ENCODE measurements at places on chromosomes 7 and 10.

DNA sequence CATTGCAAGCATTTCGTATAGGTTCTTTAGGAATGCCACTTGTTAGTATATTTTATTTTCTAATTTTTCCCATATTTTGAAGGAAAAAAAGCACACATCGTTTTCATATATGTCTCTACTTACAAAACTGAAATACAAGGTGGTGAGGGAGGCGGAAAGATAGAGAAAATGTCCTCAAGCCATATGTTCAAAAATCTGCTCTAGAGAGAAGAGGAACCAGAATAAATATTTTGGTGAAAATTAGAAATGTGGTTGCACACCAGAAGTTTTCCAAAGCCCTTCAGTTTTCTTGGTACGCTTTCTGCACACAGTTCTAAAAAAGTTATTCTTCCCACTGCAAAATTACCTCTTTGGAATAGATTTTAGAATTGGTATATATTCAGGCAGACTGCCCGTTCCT is 107.4 kb upstream of the RHOBTB1 start:
- DNase-seq, result no peak

DNA sequence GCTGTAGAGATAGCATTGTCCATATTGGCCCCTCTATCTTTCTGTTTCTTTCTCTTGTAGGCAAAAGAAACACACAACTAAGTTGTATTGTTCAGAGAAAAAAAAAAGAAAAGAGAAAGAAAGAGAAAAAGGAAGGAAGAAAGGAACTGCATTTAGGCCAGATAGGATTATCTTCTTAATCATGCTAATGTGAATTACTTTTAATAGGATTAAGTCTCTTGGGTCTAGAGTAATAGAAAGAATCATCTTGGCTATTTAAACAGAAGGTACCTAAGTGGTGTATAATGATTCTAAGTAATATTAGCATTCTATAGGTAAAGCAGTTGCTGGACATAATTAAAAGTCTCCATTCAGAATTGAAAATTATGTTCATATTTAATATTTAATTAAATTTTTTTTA is 42.2 kb downstream of the GPR85 start:
- no peak for DNase-seq

GRCh38 chr10:110212119-110213006 is 5.0 kb downstream of the MXI1 start:
- DNase-seq, result no peak

DNA sequence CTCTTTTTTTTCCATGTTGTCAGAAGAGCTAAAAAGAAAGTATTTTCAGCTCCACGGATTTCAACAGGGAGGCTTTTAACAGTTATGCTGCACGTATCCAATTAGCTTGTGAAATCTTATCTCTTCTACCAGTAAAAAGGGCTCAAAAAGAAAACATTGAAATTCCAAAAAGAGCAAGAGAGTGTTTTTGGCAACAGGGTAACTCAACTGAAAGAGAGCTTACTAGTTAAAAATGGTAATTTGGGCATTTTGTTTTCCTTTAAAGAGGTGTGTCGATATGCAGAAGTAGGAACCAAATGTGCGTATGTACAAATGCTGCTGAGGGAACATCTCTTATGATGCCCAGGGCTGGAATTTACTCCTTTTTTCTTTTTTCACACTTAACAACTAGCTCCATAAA is 292.8 kb downstream of the PRKG1 start:
- DNase-seq, result no peak

DNA sequence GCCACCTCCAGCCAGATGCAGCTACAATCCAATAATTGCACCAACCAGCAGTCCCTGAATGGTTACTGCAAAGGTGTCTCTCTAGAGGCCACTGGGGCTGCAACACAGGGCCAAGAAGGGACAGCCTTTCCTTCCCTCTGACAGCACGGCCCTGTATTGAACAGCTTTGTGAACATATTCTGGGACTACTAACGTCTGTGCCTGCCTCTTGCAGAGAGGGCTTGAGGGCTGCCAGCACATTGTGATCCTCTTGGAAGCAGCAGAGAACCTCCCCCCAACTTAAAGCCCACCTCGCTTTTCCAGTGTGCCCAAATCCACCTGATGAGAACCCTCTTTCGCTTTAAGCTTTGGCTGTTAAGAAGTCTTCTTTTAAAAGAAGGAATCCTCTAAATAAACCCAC is 415.9 kb downstream of the RPS24 start:
- DNase-seq, result no peak

- DNase-seq, result no peak
These were observed 138.7 kb downstream of the AKR1D1 start for GRCh38 chr7:138214926-138215325.

GRCh38 chr10:44824607-44825006 is 86.5 kb upstream of the TMEM72 start:
- no peak for DNase-seq

GRCh38 chr10:126924180-126924914 is 19.1 kb downstream of the DOCK1 start:
- DNase-seq, result no peak

GRCh38 chr7:116329686-116330503 is 119.6 kb downstream of the TES start:
- no peak for DNase-seq

DNA sequence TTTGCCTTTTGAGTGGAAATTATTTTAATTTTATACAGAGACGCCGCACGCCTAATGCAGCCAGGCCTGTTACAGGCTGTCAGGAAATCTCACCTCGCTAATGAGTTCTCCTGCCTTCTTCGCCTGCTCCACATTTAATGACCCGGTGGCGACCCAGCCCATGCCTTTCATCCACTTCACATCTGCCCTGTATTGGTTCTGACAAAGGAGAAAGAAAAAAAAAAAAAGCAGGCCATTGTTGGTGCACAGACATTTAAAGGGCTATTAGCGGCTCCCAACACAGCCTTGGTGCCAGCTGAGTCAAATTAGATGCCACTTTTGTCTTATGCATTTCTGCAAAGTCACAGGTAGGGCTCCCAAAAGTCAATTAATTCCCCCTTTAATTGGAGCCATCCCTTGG is 43.3 kb downstream of the NRAP start:
- no peak for DNase-seq

DNA sequence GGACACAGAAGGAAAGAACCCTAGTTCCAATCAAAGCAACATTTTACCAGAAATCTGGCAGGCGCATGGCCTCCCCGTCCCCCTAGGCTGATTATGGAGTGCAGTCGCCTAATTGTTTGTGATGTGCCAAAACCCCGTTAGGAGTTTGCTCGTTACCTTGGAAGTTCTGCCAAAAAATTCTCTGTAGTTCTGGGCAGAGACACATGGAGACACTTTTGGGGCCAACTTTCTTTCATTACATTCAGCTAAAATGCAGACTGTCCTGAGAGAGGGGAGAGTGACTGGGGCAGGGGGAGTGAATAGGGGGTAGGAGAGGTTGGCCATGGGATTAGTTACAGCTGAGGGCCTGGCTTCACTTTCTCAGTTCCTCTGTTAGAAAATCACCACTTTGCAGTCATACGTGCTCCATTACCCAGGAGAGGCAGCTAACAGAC is 158.0 kb upstream of the NPVF start:
- no peak for DNase-seq

GRCh38 chr7:146865696-146866095 is 749.1 kb downstream of the CNTNAP2 start:
- no peak for DNase-seq

DNA sequence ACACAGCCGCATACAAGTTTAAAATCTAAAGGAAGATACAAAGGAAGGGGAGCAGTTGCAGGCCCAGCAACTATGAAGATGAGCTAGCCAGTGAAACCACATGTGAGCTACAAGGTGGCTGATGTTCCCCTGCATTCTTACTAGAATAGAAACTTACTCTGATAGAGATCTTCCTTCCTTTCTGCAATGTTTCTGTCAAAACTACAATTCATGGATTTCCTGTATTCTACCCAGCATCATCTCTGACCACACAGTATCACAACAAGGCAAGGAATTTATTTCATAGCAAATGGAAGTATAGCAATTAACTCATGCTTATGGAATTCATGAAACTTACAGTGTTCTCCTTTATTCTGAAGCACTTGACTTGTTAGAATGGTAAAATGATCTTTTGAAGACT is 68.7 kb upstream of the AASS start:
- no peak for DNase-seq

GRCh38 chr10:80158598-80159127 is 26.1 kb downstream of the PLAC9 start:
- peak; percentile 99 for DNase-seq

DNA sequence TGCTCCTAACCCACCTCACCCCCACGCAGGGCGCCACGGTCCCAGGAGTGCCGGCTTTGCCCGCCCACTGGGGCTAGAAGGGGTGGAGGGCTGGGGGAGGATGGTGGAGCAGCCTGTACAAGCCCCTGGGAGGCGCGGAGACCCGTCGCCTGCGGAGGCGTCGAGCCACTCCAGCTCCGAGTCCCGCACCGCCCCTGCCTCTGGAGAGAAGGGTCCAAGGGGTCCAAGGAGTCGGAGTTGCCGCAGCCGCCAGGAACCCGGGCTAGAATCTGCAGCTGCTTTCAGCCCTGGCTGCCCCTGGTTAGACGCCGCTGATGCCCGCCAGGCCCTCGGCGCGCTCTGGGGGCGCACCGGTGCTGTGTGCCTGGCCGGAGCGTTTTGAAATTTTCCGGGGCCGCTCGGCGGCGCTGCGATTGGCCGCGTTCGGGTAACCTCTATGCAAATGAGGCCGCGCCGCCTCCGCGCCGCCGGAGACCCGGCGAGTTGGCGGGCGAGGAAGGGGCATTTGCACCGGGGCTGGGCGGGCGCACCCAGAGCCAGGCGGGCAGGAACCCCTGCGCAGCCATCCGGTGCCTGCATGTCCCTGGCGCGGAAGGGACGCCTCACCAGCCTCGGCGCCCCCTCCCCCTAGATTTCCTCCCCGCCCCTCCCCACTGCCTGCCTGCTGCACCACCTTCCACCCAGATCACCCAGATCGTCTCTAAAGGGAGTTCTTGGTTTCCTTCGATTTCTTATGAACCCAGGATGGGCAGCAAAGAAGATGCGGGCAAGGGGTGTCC is at the start of gene HMX2:
TSS of gene HMX2 (plus strand) at position 502 of the 779 bp plus-strand sequence. CDS start at position 745, 243 bp downstream.
- DNase-seq, result no peak

- no peak for DNase-seq
These were observed 42.8 kb downstream of the MYL10 start for GRCh38 chr7:101586078-101586905.

GRCh38 chr10:116097239-116097784 is 175.7 kb downstream of the GFRA1 start:
- DNase-seq, result no peak

- DNase-seq, result no peak
These were observed 497.4 kb upstream of the PODXL start for GRCh38 chr7:132053871-132054270.

DNA sequence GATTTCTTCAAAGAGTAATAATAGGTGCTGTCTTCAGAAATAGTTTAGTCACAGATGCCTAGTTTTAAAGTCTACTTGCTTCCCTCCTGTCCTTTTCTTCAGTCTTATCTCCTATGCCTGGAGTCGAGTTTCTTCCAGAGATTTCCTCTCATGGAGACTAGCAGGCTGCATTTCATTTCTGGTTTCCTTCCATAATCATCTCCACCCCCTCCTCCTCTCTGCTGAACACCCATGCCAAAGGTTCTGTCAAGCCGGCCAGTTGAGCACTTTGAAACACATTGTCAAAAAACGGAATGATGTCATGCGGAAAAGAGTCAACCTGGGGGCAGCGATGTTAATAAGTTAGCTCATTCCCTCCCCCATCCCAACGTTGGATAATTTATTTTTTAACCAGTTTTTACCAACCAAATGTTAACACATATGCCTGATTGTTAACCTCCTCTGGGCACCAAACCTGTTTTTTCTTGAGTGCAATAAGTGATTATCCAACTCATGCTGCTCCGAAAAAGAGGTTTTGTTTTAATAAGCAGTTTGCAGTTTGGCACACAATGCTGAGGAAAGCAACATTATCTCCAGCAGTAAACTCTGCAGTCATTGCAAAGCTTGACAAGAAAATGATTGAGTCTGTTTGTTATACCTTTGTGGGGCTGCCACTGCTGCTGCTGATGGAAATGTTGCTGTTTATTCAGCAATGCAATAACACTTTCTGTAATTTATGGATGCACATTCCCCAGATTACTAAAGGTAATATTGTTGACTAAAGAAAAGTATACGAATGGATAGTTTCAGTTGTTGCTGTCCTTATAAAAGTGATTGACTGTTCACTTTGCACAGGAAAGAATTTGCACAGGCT is 161.6 kb downstream of the LRMDA start:
- DNase-seq, result no peak

DNA sequence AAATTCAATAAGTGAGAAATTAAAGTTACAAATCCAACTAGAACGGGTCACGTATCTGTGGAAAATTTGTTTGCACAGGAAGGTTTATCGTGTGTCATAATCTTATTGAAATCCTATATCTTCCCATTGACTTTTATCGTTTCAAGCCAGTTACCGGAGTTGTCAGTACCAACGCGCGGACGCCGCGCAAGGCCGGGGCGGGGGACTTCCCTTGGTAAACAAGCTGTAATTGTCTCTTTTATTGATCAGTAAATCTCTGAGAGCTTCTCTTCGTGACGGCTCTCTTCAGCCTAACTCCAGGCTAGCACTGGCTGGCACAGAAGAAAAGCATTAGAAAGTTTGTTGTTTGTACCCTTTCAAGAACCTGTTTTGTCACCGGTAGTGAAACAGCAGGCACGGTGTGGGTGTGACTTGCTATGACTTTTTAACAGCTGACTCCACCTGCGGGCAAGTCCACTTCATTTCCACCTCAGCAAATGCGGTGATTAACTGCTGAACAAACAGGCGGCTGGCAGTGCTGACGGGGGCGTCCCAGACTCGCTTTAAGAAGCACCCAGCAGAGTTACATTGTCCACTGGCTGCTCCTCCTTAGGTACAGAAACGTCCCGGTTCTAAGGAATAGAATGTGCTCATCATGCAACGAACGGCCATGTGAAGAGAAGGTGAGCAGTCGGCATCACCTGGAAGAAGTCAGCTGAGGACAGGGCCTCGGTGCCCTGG is 215.8 kb downstream of the MAD1L1 start:
- no peak for DNase-seq

DNA sequence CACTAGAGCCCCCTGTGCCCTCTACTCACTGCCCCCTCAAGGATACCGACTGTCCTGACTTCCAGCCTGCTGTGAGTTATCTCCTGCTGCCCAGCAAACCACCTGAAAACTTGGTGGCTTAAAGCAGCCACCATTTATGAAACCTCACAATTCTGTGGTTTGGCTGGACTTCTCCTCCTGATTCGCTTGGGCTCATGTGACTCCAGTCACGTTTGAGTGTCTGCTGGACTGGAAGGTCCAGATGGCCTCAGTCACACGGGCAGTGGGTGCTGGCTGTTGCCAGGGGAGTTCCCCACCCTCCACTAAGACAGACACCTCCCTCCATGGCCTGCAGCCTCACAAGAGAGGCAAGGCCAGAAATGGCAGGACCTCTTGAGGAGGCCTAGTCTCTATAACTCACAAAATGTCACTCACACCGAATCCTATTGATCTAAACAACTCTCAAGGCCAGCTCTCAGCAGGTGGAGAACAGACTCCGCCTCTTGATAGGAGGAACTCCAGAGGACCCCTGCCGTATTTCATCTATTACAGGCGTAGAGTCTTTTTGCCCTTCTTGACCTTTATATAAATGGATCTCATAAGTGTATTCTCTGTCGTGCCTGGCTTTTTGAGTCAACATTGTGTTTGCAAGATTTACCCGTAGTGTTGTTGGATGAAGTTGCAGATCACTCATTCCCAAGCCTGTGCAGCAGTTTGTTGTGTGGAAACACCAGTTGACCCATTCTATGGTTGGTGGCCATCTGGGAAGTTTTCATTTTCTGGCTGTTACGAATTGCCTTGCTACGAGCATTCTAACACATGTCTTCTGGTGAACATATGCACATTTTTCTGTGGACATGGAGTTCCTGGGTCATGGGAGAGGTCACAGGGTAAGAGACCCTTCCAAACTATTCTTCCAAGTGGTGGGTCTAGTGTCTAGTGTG is 48.3 kb downstream of the ZMIZ1 start:
- no peak for DNase-seq

- DNase-seq, result no peak
These were observed 604.1 kb upstream of the FOXK1 start for GRCh38 chr7:4077980-4078379.

- DNase-seq, result no peak
These were observed 121.7 kb downstream of the TMEM130 start for GRCh38 chr7:98748090-98748489.

Data from fibroblast of skin of abdomen (primary cell).